ENCODE measurements at places on chromosomes 2 and 18.

DNA sequence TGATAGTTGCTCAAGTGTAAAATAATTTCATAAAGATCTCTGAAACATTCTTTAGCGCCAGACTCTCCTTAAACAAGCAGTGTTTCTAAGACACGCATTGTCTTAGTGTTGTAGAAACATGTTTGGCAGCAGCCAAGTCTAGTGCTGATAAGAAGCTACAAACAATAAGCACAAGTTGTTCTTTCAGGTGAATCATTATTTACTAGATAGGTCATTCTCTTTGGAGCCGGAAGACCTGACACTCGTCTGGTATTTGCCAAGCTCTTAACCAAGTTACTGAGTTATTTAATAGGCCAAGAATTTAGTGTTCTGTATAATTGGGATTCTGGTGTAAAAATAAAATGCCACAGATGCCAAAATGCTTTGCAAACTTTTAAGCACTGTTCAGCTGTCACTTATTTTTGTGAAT lies 852.1 kb downstream of the CPS1 start:
- no peak for DNase-seq

- DNase-seq = peak; percentile 19
Observed at GRCh38 chr2:240437861-240438809, 2.7 kb downstream of the GPC1 start.

GRCh38 chr2:168247341-168248261 lies at the start of gene STK39:
Gene STK39, minus strand, starts transcription at chr2:168247595. Its CDS starts 160 bp downstream, at chr2:168247435.
- peak; percentile 20 for DNase-seq

DNA sequence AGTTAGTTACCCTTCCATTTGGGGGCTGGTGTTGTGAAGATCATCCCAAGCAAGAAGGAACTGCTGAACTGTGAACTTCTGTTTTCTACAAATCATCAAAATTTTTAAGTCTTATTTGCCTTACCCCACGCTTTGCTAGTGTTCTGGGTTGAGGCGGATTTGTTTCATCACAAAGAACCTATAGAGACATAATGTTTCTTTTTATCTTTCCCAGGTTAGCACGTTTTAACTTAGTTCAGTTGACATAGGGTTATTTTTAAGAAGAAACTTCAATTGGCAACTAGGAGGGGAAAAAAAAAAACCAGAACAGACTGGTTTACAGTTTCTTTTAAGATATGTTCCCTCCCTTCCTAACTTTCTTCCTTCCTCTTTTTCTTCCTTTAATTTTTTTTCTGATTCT lies 31.1 kb upstream of the CERS6 start:
- DNase-seq = no peak

DNA sequence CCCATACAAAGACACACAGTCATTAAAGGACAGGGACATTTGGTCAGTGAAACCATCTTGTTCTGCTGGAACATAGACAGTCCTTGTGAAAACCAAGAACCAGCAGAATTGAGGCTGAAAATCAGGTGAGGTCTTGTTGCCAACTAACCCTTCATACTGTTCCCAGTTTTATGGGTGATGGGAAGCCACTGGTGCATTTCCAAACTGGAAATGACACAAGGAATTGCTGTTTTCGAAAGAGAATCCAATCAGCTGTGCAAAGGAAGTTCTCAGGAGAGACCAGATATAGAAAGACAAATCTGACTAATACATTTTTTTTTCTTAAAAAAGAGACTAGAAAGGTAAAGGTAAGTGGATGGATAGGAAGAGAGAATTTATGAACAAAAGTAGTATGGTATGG lies 948.2 kb downstream of the TSN start:
- DNase-seq = no peak

- DNase-seq = no peak
Observed at GRCh38 chr2:215958257-215958656, 55.1 kb downstream of the MREG start.

GRCh38 chr2:118333664-118334063 lies 245.4 kb downstream of the INSIG2 start:
- no peak for DNase-seq

GRCh38 chr18:46567196-46567595 lies 89.8 kb downstream of the LOXHD1 start:
- DNase-seq = no peak

DNA sequence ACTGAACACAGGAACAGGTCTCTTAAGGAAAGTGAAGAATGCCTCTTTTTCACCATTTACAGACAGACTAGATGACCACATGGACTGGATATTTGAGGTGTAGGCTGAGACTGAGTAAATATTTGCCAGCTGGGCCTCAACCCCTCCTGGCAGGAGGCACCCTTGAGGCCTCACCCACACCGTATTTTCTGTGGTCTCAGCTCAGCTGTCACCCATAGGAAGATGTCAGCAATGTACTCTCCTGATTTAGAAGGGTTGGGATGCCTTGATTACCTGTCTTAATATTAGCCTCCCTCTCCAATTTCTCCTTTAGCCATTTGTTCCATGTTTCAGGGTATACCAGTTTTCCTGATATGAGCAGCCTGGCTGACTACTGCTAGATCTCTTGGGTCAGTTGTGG lies 20.3 kb downstream of the ADCYAP1 start:
- DNase-seq = no peak

GRCh38 chr2:235577404-235578330 lies 83.8 kb downstream of the AGAP1 start:
- no peak for DNase-seq

DNA sequence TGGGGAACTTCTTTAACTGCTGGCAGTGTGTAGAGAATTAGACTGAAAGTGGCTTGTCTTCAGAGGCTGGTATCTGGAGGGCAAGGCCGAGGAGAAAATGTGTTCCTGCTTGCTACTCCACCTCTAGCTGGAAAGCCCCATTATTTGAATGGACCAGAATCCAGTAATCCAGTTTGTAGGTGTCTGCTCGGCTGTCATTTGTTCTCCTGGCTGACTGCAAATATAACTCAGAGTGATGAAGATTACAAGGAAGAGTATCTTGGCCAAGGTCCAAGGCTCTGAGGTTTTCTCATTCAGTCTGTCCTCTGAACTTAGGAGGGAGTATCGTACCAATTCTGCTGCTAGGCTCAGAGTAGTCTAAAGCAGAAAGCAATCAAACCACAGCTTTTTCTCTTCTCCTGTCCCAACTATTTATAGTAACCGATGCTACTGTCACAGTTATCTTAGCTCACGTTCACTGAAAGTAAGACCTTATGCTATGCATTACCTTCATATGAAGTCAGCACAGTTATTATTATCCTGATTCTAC lies 228.6 kb downstream of the SETBP1 start:
- no peak for DNase-seq

DNA sequence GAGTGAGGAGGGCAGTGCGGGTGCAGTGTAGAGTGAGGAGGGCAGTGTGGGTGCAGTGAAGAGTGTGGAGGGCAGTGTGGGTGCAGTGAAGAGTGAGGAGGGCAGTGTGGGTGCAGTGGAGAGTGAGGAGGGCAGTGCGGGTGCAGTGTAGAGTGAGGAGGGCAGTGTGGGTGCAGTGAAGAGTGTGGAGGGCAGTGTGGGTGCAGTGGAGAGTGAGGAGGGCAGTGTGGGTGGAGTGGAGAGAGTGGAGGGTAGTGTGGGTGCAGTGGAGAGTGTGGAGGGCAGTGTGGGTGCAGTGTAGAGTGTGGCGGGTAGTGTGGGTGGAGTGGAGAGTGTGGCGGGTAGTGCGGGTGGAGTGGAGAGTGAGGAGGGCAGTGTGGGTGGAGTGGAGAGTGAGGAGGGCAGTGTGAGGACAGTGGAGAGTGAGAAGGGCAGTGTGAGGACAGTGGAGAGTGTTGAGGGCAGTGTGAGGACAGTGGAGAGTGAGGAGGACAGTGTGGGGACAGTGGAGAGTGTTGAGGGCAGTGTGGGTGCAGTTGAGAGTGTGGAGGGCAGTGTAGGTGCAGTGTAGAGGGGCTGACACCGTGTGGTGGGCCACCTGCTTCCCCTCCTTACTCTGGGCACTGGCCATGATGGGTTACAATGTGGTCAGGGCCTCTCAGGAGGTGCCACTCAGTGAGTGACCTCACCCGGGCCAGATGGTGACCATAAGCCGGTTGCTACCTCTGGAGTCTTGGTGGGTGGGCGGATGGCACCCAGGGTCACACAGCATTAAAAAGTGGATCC lies 28.5 kb downstream of the INPP4A start:
- DNase-seq = no peak

- DNase-seq = no peak
Observed at GRCh38 chr2:35986871-35987270, 368.7 kb upstream of the CRIM1 start.

GRCh38 chr2:64562148-64562784 lies 38.1 kb downstream of the AFTPH start:
- peak; percentile 57 for DNase-seq

- DNase-seq = no peak
Observed at GRCh38 chr2:105834931-105835330, 90.2 kb downstream of the NCK2 start.

- DNase-seq = peak; percentile 5
Observed at GRCh38 chr2:73386894-73387636, 1.4 kb downstream of the ALMS1 start.

DNA sequence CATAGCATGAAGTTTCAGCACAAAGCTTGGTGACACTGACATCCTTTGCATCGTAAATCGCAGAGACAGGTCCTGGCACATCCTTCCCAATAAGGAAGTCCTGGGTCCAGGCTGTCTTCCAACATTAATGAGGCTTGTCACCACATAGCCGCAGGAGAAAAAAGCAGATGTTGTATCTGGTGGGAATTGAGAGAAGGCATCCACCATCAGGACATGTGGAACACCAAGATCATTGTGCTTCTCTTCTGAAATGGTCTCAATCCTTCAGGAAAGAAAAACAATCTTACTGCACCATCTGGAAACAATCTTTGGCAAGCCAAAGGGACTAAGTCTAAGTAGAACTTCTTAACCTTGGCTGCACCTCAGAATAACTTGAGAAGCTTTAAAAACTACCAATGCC lies 119.0 kb upstream of the ARHGAP28 start:
- DNase-seq = no peak

DNA sequence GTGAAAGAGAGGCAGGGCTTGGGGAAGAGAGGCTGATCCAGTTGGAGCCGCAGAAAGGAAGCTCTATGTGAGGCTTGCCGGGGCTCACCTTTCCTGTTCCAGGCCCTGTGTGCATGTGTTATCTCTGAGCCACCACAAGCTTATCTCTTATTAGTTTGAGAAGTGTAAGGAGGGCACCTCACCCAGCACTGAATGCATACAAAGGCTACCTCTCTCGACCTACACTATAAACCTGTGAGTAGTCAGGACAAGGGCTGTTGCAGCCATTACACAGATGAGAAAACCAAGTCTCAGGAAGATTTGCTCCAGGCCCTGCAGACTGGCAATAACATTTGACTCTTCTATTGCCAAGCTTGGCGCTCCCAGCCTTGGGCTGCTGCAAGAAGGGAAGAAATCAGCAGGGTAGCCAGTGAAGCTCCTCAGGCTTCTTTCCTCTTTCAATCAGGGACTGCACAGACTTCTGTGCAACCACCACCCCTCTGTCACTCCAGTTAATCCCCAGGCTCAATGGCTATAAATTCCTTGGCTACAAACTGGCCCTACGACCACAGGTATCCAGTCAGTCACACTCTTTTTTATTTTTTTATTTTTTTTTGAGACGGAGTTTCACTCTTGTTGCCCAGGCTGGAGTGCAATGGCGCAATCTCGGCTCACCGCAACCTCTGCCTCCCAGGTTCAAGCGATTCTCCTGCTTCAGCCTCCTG lies 73.8 kb downstream of the CLHC1 start:
- peak; percentile 22 for DNase-seq
